Thymus (tissue), 14 donors: ENCODE measurements at places on chromosomes 13 and 19. TPM values are rescaled to one million over a fixed set of nuclear protein-coding genes. Genes with fewer than 3 reads are reported as not detected.

DNA sequence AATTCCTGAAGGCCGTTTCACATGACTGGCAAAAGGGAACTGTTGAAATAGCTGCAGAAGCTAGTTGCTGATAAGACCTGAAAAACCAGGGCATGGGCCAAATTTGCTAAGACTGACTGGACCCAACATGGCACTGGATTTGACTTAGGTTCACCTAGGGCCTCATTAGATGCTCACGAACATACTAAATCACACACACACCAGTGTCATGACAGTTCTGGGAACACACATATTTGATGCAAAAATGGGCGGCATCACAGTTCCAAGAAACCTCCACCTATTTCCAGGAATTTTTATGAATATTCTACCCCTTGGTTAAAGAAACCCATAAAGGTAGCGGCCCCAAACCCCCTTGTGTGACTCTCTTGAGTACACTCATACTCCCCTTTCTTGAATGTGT, 99.6 kb upstream of the OBI1 start:
- DNase-seq = no peak

DNA sequence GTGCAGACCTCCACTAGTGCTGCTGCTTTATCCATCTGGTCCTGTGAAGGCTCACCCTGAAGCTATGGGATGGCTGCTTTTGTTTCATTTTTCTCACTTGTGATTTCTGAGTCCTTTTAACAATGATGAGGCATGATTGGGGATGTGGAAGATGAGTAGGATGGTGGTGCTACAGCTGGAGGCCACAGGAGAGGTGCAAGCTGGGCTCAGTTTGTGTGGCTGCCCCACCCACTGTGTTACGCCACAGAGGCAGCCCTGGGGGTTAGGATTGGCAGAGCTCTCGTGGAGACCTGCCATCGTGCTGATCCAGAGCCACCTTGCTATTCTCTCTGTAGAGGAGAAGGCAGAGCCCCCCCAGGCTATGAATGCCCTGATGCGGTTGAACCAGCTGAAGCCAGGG, 19.6 kb upstream of the QTRT1 start:
- DNase-seq = no peak

GRCh38 chr19:12596485-12596884, 14.1 kb downstream of the ZNF490 start:
- DNase-seq = no peak

GRCh38 chr13:88622362-88622973, 951.3 kb downstream of the SLITRK5 start:
- no peak for DNase-seq

The CACNG7 gene
- polyA plus RNA-seq = 0.05 TPM

The OR7A5 gene
- 0.16 TPM for polyA plus RNA-seq
